ENCODE measurements at places on chromosomes 3 and 15.

- no peak for DNase-seq
Measured at GRCh38 chr15:31554261-31554660, 227.6 kb downstream of the KLF13 start.

- no peak for DNase-seq
Measured at GRCh38 chr3:52248165-52248541, 2.6 kb downstream of the PPM1M start.

GRCh38 chr3:41178576-41178975 lies 20.7 kb upstream of the CTNNB1 start:
- DNase-seq, result no peak

DNA sequence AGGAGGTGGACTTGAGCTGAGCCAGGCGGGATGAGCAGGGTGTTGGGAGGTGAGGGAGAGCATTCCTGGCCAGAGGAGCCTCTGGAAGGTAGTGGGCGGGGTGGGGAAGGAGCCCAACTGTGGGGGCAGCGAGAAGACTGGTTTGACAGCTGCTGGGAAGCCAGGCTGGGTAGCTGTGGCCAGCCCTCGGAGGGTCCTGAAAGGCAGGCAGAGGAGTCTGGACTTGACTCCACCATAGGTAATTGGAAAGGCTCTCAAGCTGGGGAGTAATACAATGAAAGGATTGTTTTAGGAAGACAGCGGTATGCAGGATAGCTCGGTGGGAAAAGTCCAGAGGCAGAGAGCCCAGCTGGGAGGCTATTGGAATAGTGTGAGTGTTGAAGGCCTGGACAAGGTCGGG lies 17.2 kb downstream of the EPHB3 start:
- DNase-seq, result no peak

GRCh38 chr3:124137216-124137615 lies 145.3 kb upstream of the ROPN1 start:
- peak; percentile 53 for DNase-seq

DNA sequence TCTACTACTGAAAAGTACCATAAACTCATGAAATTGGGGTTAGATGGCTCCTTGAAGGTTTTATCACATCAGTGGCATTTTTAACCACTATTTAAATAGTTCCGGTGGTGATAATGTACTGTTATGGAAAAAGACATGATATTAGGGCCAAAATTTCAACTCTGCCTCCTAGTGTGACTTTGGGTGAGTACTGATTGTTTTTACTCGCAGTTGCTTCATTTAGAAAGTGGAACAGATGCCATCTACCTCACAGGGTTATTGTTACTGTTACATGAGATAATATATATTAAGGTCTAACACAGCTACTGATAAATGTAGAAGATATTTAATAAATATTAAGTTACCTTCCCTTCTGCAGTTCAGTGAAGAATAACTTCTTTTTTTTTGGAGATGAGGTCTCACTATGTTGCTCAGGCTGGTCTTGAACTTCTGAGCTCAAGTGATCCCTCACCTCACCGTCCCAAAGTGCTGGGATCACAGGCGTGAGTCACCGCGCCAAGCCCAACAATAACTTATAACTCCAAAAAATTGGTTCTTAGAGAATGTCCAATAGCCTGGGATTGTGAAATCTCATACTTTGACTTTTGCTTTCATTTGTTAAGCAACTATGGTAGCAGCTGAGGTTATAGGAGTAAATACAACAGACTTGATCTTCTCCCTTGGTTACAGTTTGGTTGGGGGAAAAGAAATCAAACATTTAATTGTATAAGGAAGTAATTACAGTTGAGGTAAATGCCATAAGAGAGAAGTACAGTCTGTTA lies 48.3 kb downstream of the MEF2A start:
- DNase-seq, result no peak

DNA sequence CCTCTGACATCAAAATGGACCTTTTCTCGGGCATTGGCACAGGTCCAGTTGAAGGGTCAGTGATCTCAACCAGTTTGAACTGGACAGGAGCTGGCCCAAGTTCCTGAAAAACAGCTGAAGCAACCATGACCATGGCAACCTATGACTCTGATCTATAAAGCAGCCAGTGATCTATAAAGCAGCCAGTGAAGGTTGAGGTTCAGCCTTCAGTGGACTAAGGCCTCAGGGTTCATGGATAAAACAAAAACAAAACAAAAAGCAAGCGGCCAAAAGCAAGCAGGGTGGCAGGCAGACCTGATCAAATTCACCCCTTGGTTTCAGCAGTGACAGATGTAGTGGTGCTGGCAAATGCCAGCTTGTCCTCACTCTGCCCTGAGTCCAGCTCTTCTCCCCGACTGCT lies 10.0 kb upstream of the CHRNB4 start:
- no peak for DNase-seq

DNA sequence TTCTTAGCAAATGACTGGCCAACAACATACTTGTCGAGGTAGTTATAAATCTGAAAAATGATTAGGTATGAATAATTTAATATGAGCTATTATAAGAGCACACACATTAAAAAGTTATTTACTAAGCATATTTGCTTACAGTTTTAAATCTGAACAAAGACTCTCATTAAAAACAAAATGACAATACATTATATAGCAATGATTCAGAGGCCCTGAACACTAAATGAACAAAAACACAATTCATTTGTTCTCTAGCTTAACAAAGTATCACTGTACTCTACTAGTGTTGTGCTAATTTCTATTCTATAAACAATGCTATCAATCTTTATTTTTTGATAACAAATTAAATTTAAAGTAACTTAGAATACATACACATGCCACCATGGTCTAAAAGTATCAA lies 21.0 kb downstream of the CLPX start:
- DNase-seq, result no peak

GRCh38 chr15:86623236-86623635 lies 543.6 kb downstream of the AGBL1 start:
- no peak for DNase-seq

DNA sequence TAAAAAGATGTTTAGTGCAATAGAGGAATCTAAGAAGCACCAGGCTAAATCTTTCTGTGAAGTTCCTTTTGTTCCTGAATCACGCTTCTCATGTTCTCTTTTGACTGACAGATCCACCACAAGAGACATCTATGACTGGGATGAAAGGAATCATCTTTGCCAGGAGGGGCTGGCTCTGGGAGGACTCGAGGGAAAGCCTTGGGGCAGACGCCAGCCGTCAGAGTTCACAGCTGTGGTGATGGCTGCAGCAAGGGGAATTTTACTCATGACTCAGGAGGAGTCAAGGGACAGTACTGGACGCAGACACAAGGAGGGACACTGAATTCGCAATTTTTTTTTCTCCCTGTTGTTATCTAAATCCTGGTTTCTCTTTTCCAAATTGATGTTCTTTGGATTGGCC lies 38.7 kb downstream of the C3orf38 start:
- no peak for DNase-seq

GRCh38 chr3:187942658-187943241 lies 197.5 kb upstream of the BCL6 start:
- DNase-seq, result no peak

DNA sequence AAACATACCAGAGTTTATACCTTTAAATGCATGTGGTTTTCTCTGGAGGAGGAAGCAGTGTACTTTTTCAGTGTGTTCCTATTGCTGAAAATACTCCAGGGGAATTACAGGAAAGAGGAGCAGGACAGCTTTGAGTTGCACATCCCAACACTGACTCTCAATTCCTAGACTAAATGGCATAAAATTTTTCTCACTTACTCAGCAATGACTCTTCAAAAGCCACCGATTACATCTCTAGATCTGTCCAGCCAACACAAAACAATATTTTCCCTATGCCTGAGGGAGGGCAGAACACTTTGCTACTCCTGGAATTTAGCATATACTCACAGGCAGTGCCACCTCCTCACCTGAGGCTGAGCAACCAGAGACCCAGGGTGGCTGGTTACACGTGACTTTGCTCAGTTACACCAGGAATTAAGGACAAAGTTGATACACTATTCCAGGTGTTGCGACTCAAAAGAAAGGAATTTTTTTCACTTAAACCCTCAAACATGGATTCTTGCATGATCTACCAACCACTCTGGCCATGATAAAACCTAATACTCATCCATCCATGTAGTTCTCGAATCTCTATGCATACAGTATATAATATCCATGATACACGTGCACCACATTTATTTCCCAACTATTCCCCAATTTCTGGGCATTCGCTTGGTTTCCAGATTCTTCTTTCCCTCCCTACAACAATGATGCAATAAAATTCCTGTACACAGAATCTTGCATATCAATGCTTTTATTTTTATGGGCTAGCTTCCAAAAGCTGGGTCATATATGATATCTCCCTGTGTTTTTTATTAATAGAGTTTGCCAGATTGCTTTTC lies 194.6 kb downstream of the THRB start:
- no peak for DNase-seq

- DNase-seq, result no peak
Measured at GRCh38 chr3:105826778-105827634, 41.8 kb downstream of the CBLB start.

- DNase-seq, result no peak
Measured at GRCh38 chr15:79595306-79595705, 163.2 kb downstream of the MINAR1 start.

GRCh38 chr3:1348547-1348946 lies 255.7 kb downstream of the CNTN6 start:
- no peak for DNase-seq

DNA sequence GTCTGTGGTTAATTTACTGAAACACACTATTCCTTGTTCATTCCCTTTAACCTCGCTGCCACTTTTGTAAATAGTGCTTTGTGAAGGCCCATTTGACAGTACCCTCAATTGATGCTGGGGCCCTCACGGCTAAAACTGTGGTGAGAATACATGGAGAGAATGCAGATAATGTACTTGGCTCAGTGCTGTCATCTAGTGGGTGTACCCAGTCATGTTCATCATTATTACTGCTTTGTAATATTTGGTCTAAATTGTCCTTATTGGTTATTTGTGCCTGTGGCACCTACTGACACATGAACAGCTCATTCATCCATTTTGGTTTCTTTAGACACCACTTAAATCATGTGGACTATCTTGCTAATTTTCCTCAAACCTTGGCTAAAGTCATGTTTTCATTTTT lies 543.6 kb downstream of the EDEM1 start:
- no peak for DNase-seq

DNA sequence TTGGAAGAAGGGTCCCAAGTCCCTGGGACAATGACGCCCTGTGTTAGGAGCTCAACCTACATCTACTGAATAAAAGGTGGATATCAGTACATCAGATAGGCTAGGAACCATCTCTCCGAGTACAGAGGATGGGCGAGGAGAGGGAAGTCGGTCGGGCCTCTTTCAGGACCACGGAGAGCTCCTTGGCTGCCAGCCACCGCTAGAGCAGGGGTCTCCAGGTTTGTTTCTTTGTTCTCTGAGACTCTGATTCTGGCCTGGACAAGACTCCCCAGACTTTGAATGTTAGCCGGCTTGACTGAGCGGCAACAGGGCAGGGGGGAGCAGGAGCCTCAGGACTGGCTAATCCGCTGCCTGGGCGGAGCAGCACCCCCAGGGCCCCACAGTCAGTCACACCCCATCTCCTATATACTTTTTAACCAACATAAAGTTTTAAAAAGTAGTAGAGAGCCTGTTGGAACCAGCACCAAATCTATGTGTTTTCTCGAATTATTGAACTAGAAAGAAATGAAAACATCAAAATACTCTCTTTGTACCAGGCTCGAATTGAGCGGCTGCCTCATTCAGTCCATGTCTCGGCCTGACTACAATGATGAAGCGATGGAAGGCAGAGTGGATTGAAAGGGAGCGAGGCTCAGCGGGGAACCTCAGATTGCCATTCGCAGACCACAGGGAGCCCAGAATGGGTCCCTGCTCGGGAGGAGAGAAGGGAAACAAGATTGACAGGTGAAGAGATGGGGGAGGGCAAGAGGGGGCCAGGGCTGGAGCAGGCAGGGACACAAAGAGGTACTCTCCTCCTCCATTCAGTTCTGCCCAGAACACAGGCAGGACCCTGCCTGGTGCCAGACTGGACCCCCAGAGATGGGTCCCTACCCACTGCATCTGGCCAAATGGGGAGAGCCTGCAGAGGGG lies 131.6 kb downstream of the TPRA1 start:
- no peak for DNase-seq

- DNase-seq, result no peak
Measured at GRCh38 chr15:31024330-31024729, 32.9 kb upstream of the MTMR10 start.

DNA sequence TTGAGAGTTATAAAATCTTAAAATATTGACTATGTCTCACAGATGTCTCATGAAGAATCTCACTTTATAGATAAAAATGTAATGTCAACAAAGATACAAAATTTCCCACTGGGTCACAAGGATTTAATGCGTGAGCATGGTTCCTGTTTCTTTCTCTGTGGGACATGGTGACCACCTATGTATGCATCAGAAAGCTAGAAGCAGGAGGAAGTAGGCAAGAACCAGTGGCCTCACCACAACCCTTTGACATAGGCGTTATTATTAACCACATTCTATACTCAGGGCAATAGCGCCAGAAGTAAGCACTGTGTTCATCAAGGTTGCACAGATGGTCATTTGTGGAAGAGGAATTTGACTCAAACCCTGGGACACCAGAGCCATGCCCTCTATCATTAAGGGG lies 11.7 kb upstream of the ADAMTS17 start:
- no peak for DNase-seq

- DNase-seq, result no peak
Measured at GRCh38 chr3:36615861-36616260, 148.5 kb downstream of the DCLK3 start.

DNA sequence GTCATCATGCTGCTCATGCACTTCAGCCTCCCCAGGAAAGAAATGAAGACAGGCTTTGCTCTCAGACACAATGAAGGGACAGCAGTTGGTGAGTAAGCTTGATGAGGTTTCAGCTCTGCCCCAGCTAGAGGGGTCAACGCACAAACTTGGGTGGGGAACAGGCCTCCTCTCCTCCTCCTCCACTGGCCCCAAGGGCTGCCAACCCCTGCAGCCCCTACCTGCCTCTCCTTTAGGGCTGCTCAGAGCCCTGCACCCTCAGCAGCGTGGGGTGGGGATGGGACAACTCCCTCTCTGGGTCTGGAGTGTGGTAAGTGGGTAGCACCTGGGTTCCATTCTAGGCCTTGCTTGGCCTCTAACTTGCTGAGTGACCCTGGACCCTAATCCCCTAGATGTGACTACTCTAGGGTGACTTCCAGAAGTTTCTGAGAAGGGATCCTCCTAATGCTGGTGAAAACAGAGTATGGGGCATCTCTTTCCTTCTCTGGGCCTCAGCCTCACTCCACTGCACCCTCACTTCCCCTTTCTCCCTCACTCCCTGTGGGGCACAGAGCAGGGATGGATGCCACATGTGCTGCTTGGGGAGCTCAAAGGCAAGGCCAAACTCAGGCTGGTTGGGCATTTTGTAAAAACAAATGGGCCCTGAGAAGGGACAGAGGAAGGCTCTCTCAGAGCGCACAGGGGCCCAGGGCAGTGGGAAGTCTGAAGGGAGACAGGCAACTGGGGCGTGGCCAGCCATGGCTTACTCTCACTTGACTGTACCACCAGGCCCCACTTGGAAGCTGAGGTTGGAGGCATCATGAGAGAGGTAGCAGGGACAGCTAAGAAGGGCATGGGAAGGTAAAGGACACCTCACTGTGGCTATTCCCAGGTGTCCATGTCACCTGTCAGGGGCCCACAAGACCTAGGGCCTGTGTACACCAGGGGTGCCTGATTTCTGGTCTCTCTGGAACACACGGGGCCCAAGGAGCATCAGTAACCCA lies 64.0 kb downstream of the SYNM start:
- no peak for DNase-seq

Data from NCI-H1092 treated with DMSO at 0.1 percent for 48 hours (cell line).